Germinal center (tissue), 1 donor: ENCODE measurements at places on chromosomes 11 and 22.

GRCh38 chr11:3803726-3804495 lies 4.4 kb upstream of the PGAP2 start:
- DNase-seq, result no peak

DNA sequence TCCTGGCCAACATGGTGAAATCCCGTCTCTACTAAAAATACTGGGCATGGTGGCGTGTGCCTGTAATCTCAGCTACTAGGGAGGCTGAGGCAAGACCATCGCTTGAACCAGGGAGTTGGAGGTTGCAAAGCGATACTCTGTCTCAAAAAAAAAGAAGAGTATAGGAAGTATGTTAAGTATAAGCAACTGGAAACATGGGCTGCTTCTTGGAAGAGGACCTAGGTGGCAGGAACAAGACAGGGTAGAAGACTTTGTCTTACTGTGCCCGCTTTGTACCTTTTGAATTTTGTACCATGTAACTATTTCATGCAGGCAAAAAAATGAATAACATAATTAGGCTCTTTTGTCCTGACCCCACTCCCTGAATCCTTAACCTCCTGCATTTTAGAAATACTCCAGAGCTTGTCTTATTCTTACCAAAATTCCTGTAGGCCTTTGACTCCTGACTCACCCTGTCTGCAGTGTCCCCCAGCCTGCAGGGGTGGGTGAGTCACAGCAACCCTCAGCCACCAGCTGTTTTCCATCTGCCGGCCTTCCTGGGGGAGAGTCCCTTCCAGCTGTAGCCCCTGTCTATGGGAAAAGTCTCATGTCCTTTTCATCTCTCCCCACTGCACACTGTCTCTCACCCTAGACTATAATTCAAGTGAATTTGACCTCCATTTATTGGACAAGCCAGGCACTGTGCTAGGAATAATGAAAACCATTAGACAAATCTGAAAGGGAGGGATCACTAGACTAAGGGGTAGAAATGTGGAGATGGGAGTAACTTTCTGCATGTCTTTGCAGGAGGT lies 41.8 kb downstream of the TXN2 start:
- DNase-seq, result no peak

GRCh38 chr11:86243396-86243795 lies 1.2 kb upstream of the EED start:
- DNase-seq, result no peak

GRCh38 chr22:24594569-24595120 lies 1.8 kb upstream of the LRRC75B start:
- no peak for DNase-seq

DNA sequence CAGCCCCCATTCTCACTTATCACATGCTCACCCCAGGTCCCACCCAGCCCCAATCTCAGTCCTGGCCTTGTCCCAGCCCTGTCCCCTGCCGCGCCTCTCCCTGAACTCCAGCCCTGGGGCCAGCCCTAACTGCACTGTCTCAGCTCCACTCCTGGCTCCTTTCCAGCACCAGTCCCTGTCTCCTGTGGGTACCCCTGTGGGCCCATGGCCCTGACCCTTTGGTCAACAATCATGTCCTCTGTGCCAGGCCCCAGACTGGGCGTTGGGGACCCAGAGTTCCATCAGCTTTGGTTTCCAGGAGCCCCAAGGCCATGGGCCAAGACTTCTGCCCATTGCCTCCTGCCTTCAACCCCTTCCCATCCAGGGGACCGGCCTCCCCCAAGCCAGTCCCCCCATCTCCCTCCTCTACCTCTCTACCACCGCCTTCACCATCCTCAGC lies 757 bp downstream of the SPI1 start:
- DNase-seq, result no peak

- DNase-seq, result no peak
Measured at GRCh38 chr11:96388891-96389719, 607 bp downstream of the CCDC82 start.

GRCh38 chr11:66971488-66971887 lies 3.6 kb upstream of the C11orf86 start:
- DNase-seq, result no peak

- no peak for DNase-seq
Measured at GRCh38 chr11:129372609-129373488, 2.8 kb upstream of the BARX2 start.

DNA sequence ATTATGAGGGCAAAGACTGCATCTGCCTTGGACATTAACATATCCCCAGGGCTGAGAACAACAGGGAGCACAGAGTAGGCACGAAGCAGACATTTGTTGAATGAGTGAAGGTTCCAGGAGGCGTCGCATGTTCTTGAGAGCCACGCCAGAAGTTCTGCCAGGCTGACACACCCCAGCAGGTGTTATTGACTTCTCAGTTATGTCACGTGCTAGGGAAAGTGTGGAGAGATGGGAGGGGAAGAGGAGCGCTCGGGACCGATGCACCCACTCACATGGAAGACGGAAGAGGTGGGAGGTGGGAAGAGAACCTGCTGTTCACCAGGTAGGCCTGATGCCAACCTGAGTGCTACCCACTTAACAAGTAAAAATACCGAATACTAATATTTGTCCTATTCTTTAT lies 232.8 kb downstream of the LARGE1 start:
- DNase-seq, result no peak

DNA sequence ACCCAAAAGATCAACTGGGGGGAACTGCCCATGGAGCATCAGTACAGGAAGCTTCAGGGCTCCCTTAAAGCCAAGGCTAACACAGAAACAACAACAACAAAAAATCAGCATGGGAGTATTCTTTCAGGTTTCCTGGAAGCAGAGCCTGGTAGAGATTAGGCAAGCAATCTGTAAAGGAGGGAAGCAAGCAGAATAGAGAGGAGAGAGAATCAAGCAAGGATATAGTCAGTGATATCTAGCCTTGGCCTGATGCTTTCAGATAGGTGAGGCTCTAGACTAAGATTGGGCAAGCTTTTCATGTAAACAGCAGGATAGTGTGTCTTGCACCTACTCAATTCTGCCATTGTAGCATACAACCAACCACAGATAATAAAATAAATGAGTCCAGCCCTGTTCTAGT lies 44.4 kb upstream of the FAT3 start:
- no peak for DNase-seq

DNA sequence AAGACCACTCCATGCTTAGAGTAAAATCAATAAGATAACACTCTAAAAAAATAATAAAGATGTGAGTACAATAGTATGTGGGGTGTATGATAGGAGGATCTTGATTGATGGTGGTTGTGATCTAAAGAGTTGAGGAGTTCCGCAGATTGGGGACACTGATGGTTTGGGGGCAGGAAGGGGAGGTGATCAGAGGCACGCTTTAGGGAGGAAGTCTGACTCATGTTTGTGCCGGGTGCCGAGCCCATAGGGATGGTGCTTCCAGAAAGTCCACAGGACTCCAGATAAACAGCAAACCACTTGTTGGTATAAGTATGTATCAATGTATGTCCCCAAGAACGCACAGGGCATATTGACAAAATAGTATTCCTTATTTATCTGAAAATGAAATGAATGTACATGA lies 27.5 kb downstream of the LINC01488 start:
- no peak for DNase-seq

GRCh38 chr11:3964056-3964455 lies 108.6 kb downstream of the STIM1 start:
- DNase-seq, result no peak

- DNase-seq, result no peak
Measured at GRCh38 chr22:38115423-38116205, 5.1 kb upstream of the BAIAP2L2 start.

- DNase-seq, result no peak
Measured at GRCh38 chr22:27896245-27896644, 22.8 kb downstream of the PITPNB start.

GRCh38 chr22:38171927-38172831 lies 9.5 kb downstream of the PLA2G6 start:
- no peak for DNase-seq

- DNase-seq, result no peak
Measured at GRCh38 chr11:2530131-2530854, 85.5 kb downstream of the KCNQ1 start.

GRCh38 chr11:32316858-32317642 lies 118.3 kb downstream of the WT1 start:
- no peak for DNase-seq

GRCh38 chr11:18321578-18321968 lies 367 bp downstream of the HPS5 start:
- peak; percentile 21 for DNase-seq

DNA sequence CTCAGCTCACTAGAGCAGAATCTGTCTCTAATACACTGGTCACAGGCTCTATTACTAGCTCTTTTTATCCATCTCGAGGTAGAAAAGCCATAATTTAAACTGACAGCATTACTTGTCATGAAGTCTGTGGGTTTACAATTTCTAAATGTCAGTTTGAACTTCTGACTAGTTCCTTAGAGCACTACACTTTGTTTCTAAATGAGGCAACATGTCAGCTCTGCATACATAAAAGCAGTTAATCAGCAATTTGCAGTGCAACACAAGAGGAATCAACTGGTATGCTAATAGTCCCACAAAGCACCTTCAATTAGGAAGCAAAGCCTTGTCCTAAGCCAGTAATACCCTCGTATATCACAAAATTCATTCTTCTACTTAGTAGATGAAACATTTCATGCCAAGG lies 321.3 kb downstream of the TTC28 start:
- no peak for DNase-seq

GRCh38 chr22:36486619-36487384 lies 5.4 kb upstream of the TXN2 start:
- DNase-seq, result no peak

DNA sequence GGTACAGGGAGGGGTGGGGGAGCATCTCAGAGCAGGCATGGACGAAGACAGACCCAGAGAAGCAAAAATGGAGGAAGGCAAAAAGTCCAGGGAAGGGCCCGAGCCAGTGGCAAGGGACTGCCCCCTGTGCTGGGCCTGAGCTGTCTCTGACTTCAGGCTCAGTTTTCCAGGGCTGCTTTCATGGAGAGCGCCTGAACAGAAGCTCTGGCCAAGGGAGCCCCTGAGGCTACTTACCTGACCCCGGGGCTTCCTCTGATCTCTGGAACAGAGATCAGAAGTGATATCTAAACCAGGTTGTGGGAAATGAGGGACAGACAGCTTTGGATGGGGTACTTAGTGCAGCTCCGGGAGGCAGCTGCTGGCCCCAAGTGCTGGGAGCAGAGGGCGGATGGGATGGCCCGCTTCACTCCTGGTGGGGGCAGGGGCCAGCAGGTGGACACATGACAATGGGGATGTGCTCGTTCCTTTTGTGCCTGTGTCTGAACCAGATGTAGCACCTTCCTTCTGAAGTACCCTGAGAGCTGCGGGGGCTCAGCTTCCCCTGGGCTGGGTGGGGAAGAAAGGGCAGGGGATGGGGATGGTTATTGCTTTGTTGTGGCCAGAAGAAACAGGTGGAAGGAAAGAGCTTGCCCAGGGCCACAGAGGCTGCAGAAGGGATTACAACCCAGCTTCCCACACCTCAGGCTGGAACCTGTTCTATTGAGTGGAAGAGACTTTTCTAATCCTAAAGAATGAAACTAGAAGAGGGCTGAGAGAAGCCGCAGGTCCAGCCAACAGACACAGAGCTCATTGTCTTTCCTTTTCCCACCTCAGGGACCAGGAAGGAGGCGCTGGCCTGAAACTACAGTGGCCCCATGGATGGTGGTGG lies 5.7 kb downstream of the LRRC10B start:
- DNase-seq, result no peak

GRCh38 chr11:47863898-47864430 lies 15.8 kb upstream of the NUP160 start:
- DNase-seq, result no peak

- DNase-seq, result no peak
Measured at GRCh38 chr22:29704528-29705285, 15.1 kb upstream of the CABP7 start.

DNA sequence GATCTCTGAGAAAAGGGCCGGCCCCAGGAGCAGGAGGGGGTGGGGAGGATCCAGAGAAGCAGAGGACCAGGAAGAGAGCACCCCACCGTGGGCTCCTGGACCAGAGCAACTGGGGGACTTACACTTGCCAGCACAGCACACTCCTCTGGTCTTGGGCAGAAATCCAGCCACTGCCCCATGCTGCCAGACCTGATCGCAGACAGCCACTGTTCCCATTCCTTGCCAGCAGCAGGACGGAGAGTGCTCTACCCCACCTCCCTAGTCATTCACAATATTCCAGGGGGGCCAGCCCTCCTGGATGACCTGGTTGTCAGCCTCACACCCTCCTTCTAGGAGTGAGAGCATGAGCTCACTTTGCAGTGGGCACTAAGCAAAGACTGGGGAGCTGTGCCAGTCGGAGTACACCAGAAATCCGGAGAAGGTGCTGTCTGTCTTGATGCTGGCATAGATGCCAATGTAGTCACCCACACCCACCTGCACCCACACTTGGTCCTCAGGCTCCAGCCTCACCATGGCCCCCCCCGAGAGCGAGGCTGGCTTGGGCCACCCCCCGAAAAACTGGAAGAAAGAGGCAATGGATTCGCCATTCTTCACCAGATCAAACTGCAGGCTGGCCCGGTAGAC lies 1.6 kb downstream of the C1QTNF5 start:
- DNase-seq, result no peak

GRCh38 chr11:1009991-1010390 lies 26.5 kb downstream of the MUC6 start:
- DNase-seq, result no peak

GRCh38 chr11:65779919-65780769 lies 632 bp downstream of the AP5B1 start:
- peak; percentile 83 for DNase-seq

DNA sequence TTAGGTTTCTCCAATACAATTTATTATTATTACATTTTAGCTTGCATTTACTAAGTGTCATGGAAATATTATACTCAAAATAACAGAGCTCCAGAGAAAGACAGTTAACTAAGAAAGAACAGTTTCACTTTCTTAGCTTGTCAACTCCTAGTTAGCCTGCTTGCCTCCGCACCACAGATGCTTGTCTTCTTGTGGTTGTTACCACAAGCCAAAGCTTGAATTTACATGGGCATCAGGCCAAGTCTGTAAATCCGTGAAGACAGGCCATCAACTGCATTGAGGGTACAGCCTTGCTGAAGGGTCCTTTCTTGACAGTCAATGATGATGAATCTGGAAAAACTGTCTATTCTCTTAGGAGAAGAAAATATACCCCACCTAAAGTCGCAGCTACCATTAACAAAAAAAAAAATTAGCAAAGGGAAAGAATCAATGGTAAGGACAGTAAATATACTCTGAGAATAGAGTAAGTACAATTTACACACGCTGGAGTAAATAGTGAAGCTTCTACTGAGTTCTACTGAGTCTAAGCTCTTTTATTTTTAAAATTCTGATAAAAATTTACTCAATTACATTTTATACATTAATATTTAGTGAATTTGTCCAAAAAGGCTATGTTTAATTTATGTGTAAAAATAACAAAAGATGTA lies 15.6 kb upstream of the DENND5A start:
- no peak for DNase-seq

- DNase-seq, result no peak
Measured at GRCh38 chr11:65504674-65505465, 6.0 kb downstream of the MALAT1 start.

- DNase-seq, result no peak
Measured at GRCh38 chr22:38118182-38118581, 7.7 kb upstream of the BAIAP2L2 start.

DNA sequence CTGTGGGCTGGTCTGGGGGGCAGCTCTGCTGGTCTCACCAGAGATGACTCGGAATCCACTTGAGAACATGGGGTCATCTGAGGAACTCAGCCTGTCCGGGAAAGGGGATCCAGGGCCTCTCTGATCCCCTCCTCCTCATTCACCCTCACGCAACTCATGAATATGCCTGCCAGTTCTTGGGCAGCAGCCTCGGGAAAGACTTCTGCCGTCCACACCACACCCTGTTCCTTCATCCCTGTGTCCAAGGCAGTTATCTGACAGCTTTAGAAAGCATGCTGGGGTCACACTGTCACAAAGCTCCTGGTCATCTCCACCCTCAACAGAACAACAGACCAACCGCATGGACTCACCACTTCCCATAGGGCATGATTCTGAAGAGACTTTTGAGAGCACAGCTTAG lies 88.3 kb downstream of the AMOTL1 start:
- no peak for DNase-seq
